Cardiac muscle cell (in vitro differentiated cells and primary cell): ENCODE measurements at places on chromosomes 5 and 9.

GRCh38 chr5:76303921-76304320 lies 99.2 kb upstream of the IQGAP2 start:
- no peak for DNase-seq

DNA sequence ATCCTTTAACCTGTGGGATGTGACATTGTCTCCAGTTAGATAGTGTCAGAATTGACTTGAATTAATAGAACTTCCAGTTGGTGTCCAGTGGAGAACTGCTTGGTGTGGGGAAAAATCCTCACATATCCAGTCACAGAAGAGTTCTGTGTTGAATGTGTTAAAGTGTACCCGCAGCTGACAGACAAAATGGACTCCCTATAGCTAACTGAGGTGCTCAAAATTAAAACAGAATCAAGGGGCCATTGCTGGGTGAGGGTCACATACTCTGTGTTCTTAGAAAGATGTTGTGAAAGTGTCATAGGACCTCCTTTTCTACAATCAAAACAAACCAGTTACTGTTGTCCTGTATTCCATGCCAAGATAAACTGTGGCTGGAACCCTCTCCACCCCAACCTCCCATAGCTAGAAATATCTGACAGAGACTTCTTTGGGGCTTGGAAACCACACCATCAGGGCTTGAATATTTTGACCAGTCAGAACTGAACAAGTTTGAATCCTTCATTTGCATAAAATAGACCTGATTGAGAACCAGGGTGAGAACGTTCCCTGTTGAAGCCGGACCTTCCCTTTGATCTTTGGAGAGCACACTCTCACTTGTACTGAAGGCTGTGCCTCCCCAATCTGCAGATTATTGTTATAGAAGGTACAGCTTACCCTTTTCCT lies 164.0 kb upstream of the ZNF608 start:
- DNase-seq: no peak

- peak; percentile 33 for DNase-seq
These were observed 43.2 kb downstream of the RGMB start for GRCh38 chr5:98816582-98817222.

DNA sequence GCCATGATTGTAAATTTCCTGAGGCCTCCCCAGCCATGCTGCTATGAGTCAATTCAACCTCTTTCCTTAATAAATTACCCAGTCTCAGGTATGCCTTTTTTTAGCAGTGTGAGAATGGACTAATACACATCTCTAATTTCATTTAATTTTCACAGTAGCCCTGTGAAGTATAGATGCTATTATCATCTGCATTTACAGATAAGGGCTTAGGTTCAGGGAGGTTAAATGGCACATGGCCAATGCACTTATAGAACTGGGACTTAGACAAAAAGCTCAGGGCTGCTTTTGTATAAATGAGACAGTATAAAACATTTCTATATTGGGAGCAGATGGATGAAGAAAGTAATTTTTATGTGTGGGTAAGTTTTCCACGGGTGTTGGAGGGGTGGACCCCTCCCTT lies 62.9 kb upstream of the PANK3 start:
- no peak for DNase-seq

- no peak for DNase-seq
These were observed 41.8 kb downstream of the ENC1 start for GRCh38 chr5:74598731-74599130.

- no peak for DNase-seq
These were observed 1817.5 kb upstream of the NUDT12 start for GRCh38 chr5:105380126-105380525.

GRCh38 chr5:126280846-126281245 lies 142.4 kb upstream of the GRAMD2B start:
- no peak for DNase-seq

- no peak for DNase-seq
These were observed 11.9 kb downstream of the ERBIN start for GRCh38 chr5:65938256-65938655.

DNA sequence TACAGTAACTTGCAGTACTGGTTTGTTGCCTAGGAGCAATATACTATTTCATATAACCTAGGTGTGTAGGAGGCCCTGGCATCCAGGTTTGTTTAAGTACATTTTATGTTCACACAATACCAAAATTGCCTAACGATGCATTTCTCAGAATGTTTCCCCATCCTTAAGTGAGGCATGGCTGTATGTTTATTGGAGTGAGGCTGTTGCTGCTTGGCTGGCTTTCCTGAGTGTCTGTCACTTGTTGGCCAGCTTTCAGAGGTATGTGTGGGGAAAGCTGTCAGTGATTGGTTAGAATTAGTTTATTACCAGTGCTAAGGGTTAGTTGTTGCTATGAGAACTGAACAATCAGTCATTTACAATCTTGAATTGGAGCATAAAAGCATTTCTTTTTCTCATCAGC lies 154.1 kb upstream of the CDH12 start:
- no peak for DNase-seq

- peak; percentile 84 for DNase-seq
These were observed 46.3 kb upstream of the PALM2AKAP2 start for GRCh38 chr9:109733690-109734089.
